ENCODE measurements at places on chromosomes 7 and 10. TPM values are rescaled to one million over a fixed set of nuclear protein-coding genes. Genes with fewer than 3 reads are reported as not detected.

DNA sequence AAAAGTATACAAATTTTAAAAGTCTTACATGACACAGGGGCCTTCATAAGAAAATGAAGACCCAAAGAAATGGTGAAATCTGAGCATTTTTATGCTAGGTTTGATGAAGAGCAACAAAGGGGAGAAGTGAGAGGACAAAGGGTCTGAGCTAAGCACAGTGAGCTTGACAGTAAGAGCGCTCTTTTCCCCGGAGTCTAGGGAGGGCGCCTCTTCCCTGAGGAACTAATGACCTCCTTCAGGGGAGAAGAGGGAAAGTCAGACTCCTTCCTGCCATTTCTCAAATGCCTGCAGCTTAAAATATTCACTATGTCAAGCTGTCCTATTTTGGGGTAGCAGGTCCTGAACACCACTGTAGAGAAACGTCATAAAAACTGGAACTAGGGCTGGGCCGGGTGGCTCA, 18.1 kb upstream of the PAXIP1 start:
- H3K4me1 ChIP-seq, result no peaks in the 10 kb centered on the region
- H3K27me3 ChIP-seq, result no peaks in the 10 kb centered on the region
- no peak overlapping the region for H3K4me3 ChIP-seq
- no peak for DNase-seq
- H3K36me3 ChIP-seq, result no peaks in the 10 kb centered on the region

GRCh38 chr10:45239642-45240041, 75.8 kb downstream of the OR13A1 start:
- peak overlapping the region; percentile 33 for H3K27ac ChIP-seq
- no peak overlapping the region for H3K4me3 ChIP-seq
- peak; percentile 74 for DNase-seq
- H3K4me1 ChIP-seq, result peaks cover 10% of the 10 kb centered on the region

- DNase-seq, result peak; percentile 18
- no peaks in the 10 kb centered on the region for H3K36me3 ChIP-seq
- H3K27ac ChIP-seq, result no peak overlapping the region
- H3K4me3 ChIP-seq, result no peak overlapping the region
- no peaks in the 10 kb centered on the region for H3K27me3 ChIP-seq
Observed at GRCh38 chr7:138349841-138350700, 110.0 kb upstream of the TRIM24 start.

DNA sequence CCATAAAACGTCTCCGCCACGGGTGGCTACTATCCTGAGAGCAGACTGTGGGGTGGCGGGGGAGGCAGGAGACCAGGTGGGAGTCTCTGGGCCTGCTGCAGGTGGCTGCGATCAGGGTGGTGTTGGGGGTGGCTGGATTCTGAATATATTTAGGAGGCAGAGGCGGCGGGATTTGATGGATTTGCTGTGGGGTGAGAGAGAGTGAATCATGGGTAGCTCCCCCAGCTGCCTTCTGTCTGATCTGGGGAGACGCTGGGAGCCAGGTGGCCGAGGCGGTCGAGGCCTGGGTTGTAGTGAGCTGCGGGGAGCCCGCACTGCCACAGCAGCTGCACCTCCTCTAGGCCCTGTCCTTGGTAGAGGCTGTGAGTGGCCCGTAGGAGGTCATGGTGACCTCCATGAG, 48.2 kb upstream of the PFKFB3 start:
- H3K27ac ChIP-seq, result no peak overlapping the region
- no peaks in the 10 kb centered on the region for H3K27me3 ChIP-seq
- no peaks in the 10 kb centered on the region for H3K36me3 ChIP-seq
- no peak for DNase-seq
- peaks cover 2% of the 10 kb centered on the region for H3K4me1 ChIP-seq

- peaks cover 50% of the 10 kb centered on the region for H3K36me3 ChIP-seq
- no peaks in the 10 kb centered on the region for H3K27me3 ChIP-seq
- H3K4me3 ChIP-seq, result no peak overlapping the region
- H3K27ac ChIP-seq, result peak overlapping the region; percentile 89
- peaks cover 67% of the 10 kb centered on the region for H3K4me1 ChIP-seq
- DNase-seq, result peak; percentile 76
Observed at GRCh38 chr10:33215154-33215553, 119.3 kb downstream of the NRP1 start.

NUDT13 gene
- total RNA-seq, result 1.8 TPM

CNNM1 gene
- total RNA-seq, result 0.36 TPM

C10orf105 gene
- not detected for total RNA-seq

IGF2BP3 gene
- 2.7 TPM for total RNA-seq

CAMK2G gene
- total RNA-seq, result 22.4 TPM

FFAR4 gene
- total RNA-seq, result not detected

AKR1D1 gene
- under 0.01 TPM for total RNA-seq
